ENCODE measurements at places on chromosomes 7 and 10.

GRCh38 chr7:85287106-85287825 lies 100.4 kb upstream of the SEMA3D start:
- DNase-seq = no peak

GRCh38 chr7:55533050-55533728 lies 39.1 kb downstream of the VOPP1 start:
- peak; percentile 84 for DNase-seq

- DNase-seq = no peak
Measured at GRCh38 chr10:50807851-50808776, 68.4 kb downstream of the ASAH2B start.

- DNase-seq = no peak
Measured at GRCh38 chr7:91636129-91636724, 244.3 kb downstream of the MTERF1 start.

DNA sequence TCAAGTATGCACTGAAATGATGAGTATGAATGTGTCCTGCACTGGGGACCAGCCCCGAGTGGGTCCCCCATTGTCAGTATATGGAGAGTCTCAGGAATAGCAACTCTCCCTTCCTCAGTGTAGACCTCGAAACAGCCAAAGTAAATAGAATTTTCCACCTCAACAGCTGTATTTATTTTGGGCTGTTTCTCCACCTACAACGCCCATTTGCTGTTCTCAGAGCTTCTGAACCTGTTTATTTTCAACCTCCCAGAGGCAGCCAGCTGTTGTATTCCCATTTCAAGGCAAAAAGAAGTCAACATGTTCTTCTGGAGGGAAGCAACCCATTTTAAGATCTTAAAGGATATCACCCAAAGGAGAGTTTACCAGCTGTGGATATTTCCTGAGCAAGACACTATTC lies 59.6 kb upstream of the BICC1 start:
- DNase-seq = no peak

- no peak for DNase-seq
Measured at GRCh38 chr7:158815083-158815799, 14.1 kb downstream of the ESYT2 start.

GRCh38 chr7:142868188-142868985 lies 13.5 kb downstream of the EPHB6 start:
- no peak for DNase-seq

- no peak for DNase-seq
Measured at GRCh38 chr10:101223274-101224059, 5.8 kb downstream of the LBX1 start.

GRCh38 chr7:8214244-8214824 lies 47.6 kb downstream of the ICA1 start:
- DNase-seq = no peak

DNA sequence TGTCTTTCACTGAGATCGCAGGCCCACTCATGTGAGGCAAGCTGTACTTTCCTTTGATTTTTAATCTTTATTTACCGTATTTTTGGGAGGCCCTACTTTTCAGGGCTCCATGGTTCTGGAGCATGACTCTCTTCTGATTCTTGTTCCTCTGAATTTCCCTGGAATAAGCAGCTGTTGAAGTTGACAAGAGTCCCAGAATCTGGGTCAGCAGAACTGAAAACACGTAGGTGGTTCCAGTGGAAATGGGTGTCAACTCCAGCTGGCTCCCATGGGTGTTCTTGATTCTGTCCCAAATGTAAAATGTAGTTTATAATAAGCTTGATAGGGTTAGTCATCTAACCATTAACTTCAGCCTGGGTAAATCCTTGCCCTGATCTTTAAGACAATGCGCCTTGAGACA lies 409.4 kb downstream of the GATA3 start:
- no peak for DNase-seq

- no peak for DNase-seq
Measured at GRCh38 chr7:16644157-16644556, 1.4 kb downstream of the ANKMY2 start.

DNA sequence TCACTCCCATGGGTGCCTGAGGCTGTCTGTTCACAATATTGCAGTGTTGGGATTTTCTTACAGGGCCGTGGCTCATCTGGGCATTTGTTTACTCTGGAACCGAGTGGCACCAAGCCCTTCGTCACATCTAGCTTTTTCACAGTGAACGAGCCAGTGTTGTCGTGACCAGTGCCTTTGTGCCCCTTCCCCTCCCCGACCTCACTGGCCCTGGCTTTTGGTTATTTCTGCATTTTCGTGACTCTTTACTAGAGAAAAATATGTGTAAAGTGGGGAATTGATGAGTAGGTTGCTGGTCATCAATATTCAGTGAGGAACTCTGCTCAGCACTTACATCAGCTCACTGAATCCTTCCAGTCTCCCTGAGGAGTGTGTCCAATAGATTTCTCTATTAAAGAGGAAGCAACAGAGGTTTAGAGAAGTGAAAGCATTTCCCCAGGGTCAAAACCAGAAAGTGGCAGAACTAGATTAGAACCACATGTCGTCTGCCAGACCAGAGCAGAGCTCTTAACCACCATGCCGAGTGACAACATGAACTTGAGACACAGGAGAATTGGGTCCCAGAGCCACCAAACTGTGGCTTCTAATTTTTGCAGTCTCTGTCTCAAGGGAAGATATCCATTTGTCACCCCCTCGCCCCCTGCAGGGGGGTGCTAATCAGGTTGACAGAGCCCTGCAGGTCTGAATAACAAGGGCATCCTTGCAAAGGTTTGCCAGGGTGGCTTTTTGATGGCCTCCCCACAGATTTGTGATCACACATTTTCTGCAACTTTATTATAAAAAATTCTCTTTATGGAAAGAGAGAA lies 125.3 kb downstream of the CHN2 start:
- no peak for DNase-seq

DNA sequence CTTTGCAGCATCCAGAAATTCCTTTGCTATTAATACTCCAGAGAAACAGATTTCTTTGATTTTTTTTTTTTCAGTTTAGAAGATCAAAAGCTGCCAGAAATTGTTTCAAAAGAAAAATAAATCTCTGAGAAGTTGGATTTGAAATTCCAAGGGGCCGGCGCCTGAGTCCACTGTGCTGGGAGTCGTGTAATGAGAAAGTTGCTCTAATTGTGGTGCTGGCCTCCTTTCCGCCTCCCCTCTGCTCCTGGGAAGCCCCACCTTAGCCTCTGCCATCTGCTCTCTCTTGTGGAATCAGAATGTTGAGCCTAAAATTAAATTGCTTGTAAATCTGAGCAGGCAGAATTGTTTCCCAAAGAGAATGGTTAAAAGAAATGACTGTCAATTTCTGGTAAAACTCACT lies 93.3 kb downstream of the EMX2 start:
- DNase-seq = no peak

DNA sequence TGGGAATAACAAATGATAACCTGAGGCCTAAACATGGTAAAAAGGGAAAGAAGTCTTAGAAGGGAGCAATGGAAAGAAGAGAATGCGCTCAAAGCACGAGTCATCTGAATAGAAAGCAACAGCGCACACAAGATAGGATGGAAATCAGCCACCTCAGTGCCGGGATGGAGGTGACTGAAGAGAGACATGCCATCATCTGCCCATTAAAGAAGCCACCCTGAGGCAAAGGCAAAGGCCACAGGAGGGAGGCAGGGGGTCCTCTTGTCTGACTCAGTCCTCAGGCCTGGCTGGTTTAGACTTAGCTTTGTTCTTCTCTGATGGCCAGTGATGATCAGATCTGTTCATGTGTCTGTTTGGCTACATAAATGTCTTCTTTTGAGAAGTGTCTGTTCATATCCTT lies 180.6 kb downstream of the CHCHD3 start:
- no peak for DNase-seq

DNA sequence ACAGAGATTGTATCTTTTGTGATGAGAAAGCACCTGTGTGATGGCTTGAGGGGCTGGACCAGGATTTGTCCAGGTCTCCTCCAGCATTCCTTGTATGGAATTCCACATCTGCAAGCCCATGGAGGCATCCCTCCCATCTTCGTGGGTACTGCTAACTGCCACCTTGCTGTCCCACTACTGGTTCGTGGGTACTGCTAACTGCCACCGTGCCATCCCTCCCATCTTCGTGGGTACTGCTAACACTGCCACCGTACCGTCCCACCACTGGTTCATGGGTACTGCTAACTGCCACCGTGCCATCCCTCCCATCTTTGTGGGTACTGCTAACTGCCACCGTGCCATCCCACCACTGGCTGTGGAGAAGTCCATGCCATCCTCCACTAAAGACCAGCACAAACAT lies 111.7 kb downstream of the LARP4B start:
- no peak for DNase-seq

DNA sequence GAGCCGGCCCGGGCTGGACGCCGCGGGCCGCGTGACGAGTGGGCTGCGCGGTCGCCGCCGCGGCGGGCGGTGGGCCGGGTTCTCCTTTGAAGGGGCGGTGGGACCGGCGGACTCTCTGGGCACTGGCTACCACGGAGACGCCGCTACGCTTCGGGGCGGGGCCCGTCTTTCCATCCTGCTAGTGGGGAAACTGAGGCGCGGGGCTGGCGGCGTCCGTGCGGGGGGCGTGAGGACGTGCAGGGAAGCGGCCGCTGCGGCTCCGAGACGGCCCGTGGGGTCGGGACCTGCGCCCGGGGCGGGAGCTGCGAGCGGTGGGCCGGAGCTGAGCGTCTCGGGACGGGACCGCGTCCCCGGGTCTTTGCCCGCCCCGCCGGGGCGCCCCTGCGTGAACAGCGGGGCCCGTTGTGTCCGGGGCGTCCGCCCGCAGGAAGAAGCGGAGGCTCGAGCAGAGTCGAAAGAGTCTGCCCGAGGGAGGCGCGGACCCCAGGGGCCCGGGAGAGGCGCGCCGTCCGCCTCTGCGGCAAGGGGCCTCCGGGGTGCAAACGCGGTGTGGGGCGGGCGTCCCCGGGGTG lies 548 bp upstream of the BNIP3 start:
- peak; percentile 26 for DNase-seq

- no peak for DNase-seq
Measured at GRCh38 chr7:75878312-75878768, 494 bp upstream of the RHBDD2 start.

DNA sequence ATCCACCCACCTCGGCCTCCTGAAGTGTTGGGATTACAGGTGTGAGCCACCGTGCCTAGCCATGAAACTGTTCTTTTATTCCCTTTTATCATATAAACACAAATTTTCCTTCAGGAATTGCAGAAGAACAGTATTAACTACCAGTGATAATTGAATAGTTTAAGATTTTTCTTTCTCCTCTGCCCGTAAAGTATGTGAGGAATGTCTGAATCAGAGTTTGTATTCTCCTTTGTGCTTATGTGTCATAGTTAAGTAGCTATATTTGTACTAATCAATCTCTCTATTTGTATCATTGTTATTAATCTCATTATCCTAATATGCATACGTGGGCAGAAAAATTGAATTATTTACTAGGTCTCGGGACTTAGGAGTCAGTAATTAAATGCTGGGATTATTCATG lies 83.6 kb downstream of the ZNF277 start:
- no peak for DNase-seq

- peak; percentile 52 for DNase-seq
Measured at GRCh38 chr7:2120251-2120660, 112.5 kb downstream of the MAD1L1 start.

- no peak for DNase-seq
Measured at GRCh38 chr10:113801569-113801968, 50.1 kb downstream of the PLEKHS1 start.

- DNase-seq = peak; percentile 26
Measured at GRCh38 chr7:155808549-155809331, 3.5 kb downstream of the SHH start.

DNA sequence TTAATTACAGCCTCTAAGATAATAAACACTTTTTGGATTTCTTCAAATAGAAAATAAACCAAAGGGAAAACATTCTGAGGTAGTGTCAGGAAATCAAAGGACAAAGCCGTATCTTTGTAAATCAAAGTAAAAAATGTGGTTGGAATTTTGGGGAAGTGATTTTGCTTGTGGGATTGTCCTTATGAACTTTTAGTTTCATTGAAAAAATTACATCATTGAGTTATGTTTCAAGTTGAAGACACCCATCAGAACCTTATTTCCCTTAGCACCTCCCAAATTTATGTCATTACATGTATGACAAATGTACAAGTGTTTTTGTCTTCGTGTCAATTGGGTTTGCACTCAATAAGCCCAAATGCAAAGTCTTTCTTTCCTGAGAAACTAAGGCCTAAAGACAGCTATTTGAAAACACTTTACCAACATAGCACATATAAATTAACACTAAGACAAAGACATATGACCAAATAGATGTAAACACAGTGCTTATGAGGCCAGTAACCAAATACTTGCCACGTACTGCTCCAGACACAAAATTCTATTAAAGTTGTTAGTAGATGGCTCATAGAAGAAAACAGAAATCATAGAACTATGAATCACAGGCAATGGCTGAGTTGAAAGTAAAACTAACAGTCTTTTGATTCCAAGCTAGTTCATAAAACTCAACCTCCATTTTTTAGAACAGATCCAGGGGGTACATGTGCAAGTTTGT lies 26.9 kb upstream of the LAMB4 start:
- no peak for DNase-seq

DNA sequence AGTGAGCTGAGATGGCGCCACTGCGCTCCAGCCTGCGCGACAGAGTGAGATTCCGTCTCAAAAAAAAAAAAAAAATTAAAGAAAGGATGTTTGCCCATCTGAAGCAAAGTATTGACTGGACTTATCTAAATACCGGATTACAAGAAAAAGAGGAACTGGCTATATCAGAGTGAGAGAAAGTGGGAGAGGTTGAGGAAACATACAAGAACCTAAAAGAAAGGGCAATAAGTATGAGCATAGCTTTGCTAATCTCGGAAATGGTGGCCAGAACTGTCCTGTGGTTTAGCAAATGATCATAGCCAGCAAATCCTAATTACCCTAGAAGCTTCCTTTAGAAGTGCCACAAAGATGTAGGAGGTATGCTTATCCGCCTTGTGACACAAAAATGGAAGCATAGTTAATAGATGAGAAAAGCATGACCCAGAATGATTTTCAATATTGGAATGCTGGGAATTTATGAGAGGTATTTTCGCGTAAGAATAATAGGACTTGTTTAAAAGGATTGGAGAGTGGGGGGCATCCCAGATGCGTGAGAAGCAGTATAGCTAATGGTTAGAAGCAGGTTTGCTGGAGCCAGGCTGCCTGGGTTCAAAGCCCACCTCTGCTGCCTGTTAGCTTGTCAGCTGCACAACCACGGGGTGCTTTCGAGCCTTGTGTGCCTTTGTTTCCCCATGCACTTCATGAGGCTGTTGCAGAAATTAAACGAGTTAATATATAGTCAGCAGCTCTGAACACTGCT lies 1.2 kb upstream of the GTPBP4 start:
- no peak for DNase-seq

DNA sequence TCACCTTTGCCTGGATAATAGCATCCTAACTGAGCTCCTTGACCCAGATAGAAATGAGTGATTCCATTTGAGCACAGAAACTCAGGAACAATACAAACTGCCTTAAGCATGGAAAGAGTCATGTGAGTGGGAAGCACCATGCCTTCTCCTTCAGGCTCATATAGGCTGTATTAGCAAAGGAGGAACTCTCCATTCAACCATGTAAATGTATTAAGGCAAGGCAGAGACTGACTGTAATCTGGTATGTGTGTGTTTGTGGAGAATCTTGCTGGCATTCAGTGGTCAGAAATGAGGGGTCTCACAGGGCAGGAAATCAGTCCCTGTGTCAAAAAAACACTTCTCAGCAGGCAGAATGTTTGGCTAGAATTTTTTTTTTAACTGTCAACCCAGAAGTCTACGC lies 40.2 kb downstream of the COA1 start:
- DNase-seq = no peak

Data from activated naive CD8-positive, alpha-beta T cell treated with anti-CD3 and anti-CD28 coated beads for 36 hours (primary cell).